ENCODE measurements at places on chromosomes 2 and 18.

- no peak for DNase-seq
Observed at GRCh38 chr2:43400508-43400907, 174.1 kb upstream of the ZFP36L2 start.

DNA sequence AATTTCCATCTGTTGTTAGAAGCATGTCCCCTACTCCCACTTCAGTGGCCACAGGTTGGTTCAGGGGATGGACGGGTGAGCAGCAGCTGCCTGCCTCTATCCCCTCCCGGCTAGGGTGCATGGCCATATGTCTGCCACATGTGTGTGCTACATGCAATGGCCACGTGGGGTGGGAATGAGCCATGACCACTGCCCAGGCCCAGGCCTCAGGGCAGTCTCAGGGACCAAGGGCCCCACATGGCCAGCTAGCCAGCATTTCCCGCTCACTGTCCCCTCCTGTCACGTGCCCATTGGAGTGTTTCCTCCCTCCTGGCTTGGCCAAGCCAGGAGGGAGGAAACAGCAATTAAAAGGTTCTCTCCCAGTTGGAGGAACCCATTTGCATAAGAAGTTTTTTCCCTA is 117.1 kb downstream of the KCNS3 start:
- DNase-seq = no peak

GRCh38 chr18:46573156-46573555 is 83.9 kb downstream of the LOXHD1 start:
- no peak for DNase-seq

- no peak for DNase-seq
Observed at GRCh38 chr2:237161189-237161588, 75.5 kb downstream of the COPS8 start.

DNA sequence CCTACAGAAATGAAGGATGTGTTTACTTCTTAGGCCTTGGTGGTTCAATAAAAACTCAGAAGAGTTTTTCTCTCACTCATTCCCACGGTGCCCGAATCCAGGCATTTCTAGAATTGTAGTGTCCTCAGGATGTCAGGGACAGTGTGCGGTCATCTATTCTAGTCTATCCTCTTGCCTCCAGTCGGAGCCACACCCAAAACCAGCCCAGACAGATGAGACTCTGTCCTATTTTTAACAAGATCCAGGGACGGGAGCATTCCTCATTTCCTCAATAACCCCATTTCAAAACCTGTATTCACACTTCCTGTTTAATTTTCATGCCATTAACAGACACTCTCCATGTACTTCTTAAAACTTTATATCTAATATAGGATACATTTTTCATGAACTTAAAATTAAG is 11.6 kb upstream of the RBMS1 start:
- no peak for DNase-seq

- no peak for DNase-seq
Observed at GRCh38 chr18:66558773-66559172, 45.1 kb downstream of the CDH19 start.

DNA sequence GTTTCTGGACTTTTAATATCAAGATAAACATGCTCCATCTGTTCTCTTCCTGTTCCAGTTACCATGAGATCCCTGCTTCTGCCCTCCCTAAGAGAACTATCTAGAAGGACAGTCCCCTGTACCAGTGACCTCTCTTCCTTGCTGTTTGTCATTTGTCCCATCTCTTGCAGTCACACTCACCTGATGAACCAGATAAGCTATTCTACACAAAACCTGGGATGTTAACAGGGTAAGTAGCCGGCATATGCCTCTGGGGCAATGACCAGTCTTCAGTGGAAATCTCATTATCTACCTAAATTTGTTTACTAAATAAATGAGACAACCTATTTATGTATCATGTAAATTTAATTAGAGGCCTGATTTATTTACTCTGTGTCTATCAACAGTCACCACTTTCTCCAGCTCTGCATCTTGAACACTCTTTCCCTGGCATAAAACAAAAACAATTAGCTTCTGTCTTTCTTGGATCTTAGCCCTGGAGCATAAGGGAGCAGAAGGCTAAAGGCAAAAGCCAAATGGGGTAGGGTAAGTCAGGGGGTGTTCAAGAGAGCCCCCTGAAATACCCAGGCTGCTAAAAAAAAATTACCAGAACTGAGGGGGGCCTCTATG is 337.7 kb downstream of the ALK start:
- DNase-seq = no peak

DNA sequence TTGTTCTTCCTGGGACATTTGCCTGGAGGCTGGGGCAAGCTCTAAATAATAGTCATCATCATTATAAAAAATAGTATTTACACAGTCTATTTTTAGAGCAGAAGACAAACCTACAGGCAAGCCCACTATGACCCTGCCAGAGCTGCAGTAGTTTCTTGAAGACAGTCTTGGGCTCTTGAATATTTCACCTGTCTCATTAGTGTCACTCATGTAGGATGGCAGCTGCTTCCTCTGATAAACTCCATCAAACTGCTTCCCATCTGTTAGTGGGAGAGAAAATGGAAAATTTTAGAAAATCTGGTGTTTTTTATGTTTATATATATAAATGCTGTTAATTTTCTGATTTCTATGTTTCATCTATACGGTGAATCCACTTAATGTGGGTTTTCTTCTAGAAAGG is 8.5 kb upstream of the CYRIA start:
- no peak for DNase-seq

DNA sequence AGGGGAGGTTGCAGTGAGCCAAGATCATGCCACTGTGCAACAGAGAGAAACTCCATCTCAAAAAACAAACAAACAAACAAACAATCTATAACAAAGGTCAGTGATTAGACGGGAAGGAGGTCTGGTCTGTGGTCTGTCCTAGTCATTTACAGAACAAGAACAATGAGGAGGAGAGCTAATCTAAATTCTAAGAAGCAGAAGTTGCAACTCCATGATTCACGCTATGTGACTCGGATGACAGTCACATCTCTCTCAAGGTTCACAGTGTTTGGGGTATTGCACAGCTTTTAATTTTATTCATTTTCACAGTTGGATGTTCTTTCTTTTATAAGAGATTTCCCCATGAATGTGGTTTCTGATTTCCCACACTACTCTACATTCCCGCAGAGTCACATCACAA is 218.7 kb upstream of the PIEZO2 start:
- DNase-seq = no peak

- no peak for DNase-seq
Observed at GRCh38 chr18:22172594-22173049, 3.2 kb downstream of the GATA6 start.

- DNase-seq = no peak
Observed at GRCh38 chr18:55228191-55228590, 268.9 kb upstream of the CCDC68 start.

DNA sequence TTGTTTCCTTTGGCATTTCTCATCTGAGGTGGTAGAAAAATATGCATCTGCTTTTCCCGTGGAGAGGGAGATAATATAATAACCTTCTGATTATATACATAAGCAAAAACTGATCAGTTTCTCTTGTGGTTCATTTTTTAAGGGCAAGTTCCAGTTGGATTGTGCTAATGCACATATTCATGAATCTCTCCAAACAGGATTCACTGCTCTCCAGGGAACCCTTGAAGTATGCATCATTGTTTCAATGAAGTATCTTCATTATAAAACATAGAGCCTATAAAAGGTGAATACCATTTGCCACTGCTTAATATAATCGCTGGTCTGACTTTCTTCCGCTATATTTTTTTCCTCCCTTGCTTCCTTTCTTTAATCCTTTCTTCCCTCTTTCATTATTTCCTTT is 384.7 kb downstream of the FIGN start:
- no peak for DNase-seq

DNA sequence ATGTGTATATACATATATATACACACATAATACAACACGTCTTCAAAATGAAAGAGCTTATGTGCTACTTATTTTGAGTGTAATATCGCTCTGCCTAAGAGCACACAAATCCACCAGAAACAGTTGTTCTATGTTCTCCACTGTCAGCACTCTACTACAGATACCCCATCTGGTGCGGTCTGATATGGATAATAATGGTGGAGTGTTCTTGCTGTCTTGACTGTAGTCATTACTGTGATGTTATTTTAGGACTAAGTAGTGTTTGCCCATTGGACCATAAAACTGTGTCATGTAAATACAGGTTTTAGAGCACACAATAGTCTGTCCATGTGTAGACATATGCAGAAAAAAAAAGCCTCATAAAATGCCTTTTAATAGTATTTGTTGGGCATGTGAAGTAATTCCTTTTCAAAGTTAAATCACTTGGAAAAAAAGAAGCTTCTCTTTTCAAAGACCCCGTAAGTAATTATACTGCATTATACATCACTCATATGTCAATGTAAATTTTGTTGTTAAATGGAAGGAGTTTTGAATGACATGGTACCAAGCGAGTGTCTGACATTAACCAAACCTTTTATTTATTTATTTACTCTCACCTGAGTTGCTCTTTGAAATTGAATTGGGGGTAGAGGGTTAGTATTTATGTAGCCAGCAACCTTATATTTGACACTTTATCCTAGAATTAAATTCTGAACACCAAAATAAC is 1249.2 kb upstream of the ZEB2 start:
- DNase-seq = no peak

DNA sequence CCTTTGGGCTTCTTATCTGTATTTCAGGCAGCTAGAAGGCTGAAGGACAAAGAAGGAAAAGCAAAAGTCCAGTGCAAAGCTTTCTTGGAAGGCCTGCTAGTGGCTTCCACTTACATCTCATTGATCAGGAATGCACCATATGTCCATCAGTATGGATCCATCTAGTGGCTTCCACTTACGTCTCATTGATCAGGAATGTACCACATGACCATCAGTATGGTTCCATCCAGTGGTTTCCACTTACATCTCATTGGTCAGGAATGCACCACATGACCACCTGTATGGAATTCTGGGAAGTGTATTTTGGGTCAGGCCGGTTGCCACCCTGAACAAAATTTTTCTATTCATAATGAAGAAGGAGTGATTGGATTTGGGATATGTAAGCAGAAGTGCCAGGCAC is 70.6 kb downstream of the LYPD6 start:
- DNase-seq = no peak

DNA sequence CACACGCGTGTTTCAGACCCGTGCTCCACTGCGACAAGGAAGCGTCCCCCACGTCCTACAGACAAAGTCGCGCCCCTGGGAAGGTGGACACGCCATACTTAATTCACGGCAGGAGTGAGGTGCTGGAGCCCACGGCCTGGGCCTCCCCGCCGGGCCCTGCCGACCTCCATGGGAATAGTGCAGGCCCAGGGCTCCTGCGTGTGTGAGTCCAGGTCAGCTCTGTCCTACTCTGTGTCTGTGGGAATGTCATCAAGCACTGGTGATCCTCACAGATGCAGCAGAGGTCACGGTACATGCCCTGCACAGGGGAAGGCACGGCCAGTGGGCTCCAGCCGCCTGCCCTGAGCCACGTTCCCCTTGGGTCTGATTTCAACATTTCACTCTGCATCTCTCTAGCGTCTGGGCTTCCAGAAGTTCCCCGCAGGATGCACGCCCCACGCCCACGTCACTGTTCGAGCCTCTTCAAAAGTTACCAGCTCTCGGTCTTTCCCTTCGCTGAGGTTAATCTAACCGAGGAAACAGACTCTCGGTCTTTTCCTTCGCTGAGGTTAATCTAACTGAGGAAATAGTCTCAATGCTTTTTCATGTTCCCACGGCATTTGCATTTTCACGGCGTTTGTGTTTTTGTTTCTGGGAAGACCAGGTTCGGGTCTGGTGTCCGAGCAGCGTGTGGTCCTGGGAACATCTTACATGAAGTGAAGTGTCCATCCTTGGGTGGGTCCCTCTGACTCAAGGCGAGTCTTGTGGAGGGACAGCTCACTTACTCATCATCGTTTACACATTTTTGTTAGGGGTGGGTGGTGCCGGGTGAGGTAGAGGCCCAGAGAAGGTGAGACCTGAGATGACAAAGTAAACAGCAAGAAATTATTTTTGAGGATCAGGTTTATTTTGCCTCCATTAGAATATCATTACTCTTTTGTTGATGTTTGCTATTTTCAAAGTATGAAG is 157.3 kb upstream of the ALKAL2 start:
- no peak for DNase-seq

GRCh38 chr2:183284606-183285005 is 160.4 kb downstream of the NUP35 start:
- peak; percentile 4 for DNase-seq

- DNase-seq = no peak
Observed at GRCh38 chr2:174027956-174028355, 62.8 kb upstream of the SP3 start.

- DNase-seq = no peak
Observed at GRCh38 chr2:29880084-29880483, 41.3 kb downstream of the ALK start.

DNA sequence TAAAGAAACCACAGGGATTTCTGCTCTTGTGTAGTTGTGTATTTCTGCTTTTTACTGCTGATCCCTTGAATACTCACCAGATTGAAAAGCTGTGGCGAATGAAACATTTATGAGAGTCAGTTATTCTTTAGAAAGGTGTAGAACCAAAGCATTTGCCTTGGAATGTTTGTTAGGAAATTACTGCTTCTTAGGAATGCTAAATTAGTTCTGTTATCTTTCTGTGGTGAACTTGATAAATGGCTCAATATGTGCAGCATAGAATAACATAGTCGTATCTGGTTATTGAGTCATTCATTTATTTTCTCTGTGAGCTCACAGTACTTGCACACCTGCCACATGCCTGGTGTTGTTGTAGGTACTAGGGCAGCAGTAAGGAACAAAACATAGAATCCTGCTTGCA is 57.0 kb upstream of the FAM237A start:
- DNase-seq = peak; percentile 13

DNA sequence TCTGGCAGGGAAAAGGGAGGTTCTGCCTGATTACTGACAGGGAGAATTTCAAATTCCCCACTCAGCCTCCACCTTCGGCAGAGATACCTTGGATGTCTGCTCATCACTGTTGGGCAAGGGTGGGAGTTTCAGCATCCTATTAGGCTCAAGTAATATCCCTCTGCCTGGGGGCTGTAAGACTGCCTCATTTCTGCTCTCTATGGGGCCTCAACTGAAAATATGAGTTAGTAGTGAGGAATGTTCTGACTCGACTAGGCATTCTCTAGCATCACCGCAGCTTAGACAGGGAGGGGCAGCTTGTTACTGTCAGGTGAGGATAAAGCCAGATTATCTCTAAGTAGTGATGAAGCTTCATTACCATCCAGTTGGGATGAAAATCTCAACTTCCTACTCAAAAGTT is 87.7 kb upstream of the LRP1B start:
- DNase-seq = no peak

GRCh38 chr2:54559593-54560145 is 103.5 kb downstream of the SPTBN1 start:
- peak; percentile 74 for DNase-seq

GRCh38 chr2:203853271-203853670 is 14.3 kb upstream of the CTLA4 start:
- DNase-seq = no peak

- DNase-seq = no peak
Observed at GRCh38 chr2:128980475-128980874, 661.8 kb upstream of the HS6ST1 start.

- peak; percentile 65 for DNase-seq
Observed at GRCh38 chr2:174248187-174248997, at the start of gene OLA1. Gene OLA1, minus strand, starts transcription at chr2:174248532. Its CDS starts 1,717 bp downstream, at chr2:174246815.

Data from AG09309 (cell line).